ENCODE measurements at places on chromosomes 2 and 18.

DNA sequence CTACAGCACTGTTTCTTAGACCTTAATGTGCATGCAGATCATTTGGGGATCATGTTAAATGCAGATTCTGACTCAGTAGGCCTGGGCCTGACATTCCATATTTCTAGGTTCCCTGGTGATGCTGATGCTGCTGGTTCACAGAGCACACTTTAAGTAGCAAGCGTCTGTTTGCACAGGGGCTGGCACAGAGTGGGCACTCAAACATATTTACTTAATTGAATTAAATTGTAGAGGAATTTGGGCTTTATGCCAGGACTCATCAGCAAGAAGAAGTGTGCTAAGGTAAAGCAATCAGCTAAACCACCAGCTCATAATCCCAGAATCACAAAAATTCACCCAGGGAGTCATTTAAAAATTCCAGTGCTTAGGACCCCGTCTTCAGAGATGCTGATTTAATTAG lies 25.1 kb upstream of the INPP4A start:
- H3K36me3 ChIP-seq, result peaks cover 8% of the 10 kb centered on the region
- no peak overlapping the region for H3K4me3 ChIP-seq
- H3K27ac ChIP-seq, result no peak overlapping the region
- no peak for DNase-seq

DNA sequence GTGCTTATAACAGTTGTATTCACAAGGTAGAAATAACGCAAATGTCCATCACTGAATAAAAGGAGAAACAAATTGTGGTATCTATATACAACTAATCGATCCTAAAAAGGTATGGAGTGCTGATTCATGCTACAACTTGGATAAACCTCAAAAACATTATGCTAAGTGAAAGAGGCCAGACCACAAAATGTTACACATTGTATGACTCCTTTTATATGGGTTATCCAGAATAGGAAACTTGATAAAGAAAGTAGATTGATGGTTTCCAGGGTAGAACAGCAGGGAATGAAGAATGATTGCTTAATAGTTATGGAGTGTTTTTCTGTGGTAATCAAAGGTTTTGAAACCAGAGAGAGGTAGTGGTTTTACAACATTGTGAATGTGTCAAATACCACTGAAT lies 432.2 kb upstream of the TRIB2 start:
- H3K36me3 ChIP-seq, result no peaks in the 10 kb centered on the region
- H3K4me3 ChIP-seq, result no peak overlapping the region
- peaks cover 36% of the 10 kb centered on the region for H3K27me3 ChIP-seq
- DNase-seq, result no peak

DNA sequence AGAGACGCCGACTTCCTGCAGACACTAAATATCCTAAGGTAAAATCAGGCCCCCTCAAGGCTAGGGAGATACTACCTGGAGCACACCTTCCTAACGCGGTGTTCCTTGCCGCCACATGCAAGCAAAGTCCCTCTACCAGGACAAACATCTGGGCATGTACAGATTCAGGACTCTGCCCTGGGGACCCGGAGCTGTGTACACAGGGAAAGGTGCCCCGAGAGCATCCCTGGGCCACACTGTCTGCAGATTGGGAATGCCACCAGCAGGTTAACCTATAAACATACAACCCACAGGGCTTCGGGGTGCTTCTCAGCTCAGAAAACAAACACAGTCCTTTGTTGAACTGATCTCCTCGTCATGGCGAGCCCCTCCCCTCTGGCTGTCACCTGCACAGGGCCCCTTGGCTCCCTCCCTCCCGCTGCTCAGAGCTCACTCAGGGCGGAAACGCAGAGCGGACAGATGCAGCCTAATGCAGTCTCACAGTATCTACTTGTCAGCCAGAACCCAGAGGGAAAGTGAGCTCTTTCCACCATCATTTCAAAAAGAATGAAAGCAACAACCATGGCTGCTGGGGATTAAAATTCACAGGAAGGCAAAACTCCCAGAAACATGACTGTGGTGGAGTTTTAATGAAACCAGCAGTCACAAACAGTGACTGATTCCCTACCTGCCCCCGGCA lies 218.8 kb downstream of the HDAC4 start:
- no peak overlapping the region for H3K27ac ChIP-seq
- peaks cover 61% of the 10 kb centered on the region for H3K36me3 ChIP-seq
- no peak for DNase-seq
- no peak overlapping the region for H3K4me3 ChIP-seq

DNA sequence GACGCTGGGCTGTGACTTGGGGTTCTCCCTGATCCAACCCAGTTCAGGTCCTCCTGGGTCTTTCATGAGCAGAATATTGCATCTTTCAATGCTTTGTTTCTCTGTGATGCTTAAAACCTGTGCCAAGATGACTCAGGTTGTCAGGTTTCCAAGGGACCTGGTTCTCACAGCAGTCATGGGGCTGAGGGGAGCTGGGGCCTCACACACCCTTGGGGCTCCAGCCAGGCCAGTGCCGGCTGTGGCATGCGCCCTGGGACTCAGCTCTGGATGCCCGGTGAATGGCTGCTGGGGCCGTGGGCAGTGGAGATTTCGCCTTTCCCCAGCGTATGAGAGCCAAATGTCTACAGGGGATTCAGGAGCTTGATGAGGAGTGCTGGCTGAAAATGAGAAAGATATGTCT lies 29.6 kb downstream of the EDAR start:
- H3K4me1 ChIP-seq, result peaks cover 4% of the 10 kb centered on the region
- H3K36me3 ChIP-seq, result no peaks in the 10 kb centered on the region
- H3K4me3 ChIP-seq, result no peak overlapping the region
- no peak overlapping the region for H3K27ac ChIP-seq

DNA sequence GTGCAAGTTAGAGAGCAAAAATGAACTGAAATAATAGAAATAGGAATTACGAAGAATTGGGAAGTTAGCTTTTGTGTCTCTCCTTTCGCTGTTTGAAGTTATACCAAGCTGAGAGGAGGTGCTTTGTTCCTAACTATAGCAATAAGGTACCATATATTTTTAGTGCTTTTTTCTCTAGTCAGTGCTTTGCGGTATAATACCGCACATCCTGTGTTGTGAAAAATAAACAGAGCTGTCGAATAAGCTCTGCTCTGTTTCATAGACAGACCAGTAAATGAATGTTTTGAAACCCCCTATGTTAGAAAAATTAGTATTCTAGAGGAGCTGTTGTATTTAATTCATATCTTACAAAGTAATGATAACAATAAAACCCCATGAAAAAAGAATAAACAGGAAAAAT lies 130.8 kb downstream of the MAP4K4 start:
- H3K4me1 ChIP-seq, result peaks cover 61% of the 10 kb centered on the region
- no peaks in the 10 kb centered on the region for H3K27me3 ChIP-seq
- H3K27ac ChIP-seq, result no peak overlapping the region
- H3K36me3 ChIP-seq, result peaks cover 56% of the 10 kb centered on the region
- H3K4me3 ChIP-seq, result no peak overlapping the region

GRCh38 chr18:34866310-34866709 lies 156.2 kb downstream of the DTNA start:
- H3K36me3 ChIP-seq, result peaks cover 3% of the 10 kb centered on the region
- DNase-seq, result no peak
- H3K27ac ChIP-seq, result peak overlapping the region; percentile 63

- H3K27ac ChIP-seq, result no peak overlapping the region
- no peaks in the 10 kb centered on the region for H3K36me3 ChIP-seq
- DNase-seq, result no peak
- H3K27me3 ChIP-seq, result peaks cover 50% of the 10 kb centered on the region
Observed at GRCh38 chr2:120343100-120343432, 2.9 kb upstream of the INHBB start.

- no peak for DNase-seq
- peaks cover 16% of the 10 kb centered on the region for H3K27me3 ChIP-seq
- H3K36me3 ChIP-seq, result no peaks in the 10 kb centered on the region
- no peaks in the 10 kb centered on the region for H3K4me1 ChIP-seq
- no peak overlapping the region for H3K4me3 ChIP-seq
Observed at GRCh38 chr2:130300970-130301348, 41.7 kb upstream of the IMP4 start.

DNA sequence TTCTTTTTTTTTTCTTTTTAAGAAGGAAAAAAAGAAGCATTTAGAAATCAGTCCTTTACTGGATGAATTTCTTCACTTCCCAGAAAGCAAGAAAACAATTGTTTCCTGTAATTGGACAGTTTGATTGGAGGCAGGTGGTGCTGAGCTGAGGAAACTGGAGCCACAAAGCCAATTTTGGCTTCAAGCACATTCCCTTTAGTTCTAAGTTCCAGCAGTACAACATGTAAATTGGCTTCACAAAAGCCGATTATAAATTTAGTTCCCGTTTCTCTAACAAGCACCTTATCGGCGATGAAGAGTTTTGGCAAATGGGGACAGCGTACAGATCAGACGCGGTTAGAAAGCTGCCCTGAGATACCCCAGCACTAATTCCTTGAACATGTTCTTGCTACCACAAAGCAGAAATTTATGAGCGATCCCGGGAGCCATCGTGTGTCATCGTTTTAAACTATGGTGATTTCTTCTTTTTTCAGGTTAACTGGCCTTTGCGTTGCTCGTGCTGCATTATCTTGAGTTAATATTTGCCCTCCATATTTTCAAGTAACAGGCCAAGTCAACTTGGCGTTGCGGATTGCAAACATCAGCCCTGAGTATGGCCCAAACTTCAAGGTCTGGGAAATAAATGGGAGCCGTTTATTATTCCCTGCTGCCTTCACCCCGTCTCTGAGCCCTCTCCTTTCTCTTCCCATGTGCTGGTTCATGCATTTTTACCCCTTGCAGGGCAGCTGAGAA lies 190.4 kb upstream of the ID2 start:
- H3K36me3 ChIP-seq, result no peaks in the 10 kb centered on the region
- no peak overlapping the region for H3K27ac ChIP-seq
- DNase-seq, result no peak
- no peak overlapping the region for H3K4me3 ChIP-seq

DNA sequence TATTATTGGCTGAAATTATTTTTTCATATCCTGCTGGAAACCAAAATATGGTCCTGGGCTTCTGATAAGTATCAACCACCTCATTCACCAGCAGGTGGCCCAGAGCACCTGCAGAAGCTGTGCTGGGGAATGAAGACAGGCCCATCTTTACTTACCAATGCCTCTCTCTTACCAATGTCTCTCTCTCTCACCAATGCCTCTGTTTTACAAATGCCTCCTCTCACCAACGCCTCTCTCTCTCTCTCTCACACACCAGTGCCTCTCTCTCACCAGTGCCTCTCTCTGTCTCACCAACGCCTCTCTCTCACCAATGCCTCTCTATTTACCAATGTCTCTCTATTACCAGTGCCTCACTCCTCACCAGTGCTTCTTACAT lies 2.3 kb upstream of the MAL start:
- peak; percentile 46 for DNase-seq
- H3K36me3 ChIP-seq, result peaks cover 19% of the 10 kb centered on the region
- peak overlapping the region; percentile 38 for H3K4me3 ChIP-seq
- H3K27ac ChIP-seq, result peak overlapping the region; percentile 48

- no peak overlapping the region for H3K4me3 ChIP-seq
- H3K27ac ChIP-seq, result no peak overlapping the region
- no peak for DNase-seq
- no peaks in the 10 kb centered on the region for H3K36me3 ChIP-seq
- no peaks in the 10 kb centered on the region for H3K27me3 ChIP-seq
Observed at GRCh38 chr2:198114064-198114463, 309.7 kb downstream of the PLCL1 start.

GRCh38 chr2:219607931-219608330 lies 10.3 kb downstream of the STK11IP start:
- no peak overlapping the region for H3K4me3 ChIP-seq
- no peaks in the 10 kb centered on the region for H3K27me3 ChIP-seq
- no peak overlapping the region for H3K27ac ChIP-seq
- H3K36me3 ChIP-seq, result peaks cover 37% of the 10 kb centered on the region

DNA sequence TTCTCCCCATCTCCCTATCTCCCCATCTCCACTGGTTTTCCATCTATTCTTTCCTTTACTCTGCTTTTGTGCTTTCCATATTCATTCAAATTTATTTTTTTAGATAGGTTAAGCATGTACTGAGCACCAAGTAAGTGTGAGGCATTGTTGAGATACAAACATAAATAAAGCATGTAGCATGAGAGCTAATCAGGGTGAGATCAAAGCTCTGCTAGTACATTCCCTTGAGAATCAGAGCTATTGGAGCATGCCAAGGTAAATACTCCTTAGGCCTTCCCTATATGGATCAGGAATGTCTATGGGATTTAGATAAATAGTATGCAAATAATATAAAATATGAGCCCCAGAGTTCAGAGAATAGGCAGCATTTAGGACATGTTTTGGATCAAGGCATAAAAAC lies 25.3 kb downstream of the BABAM2 start:
- H3K4me1 ChIP-seq, result peaks cover 15% of the 10 kb centered on the region
- no peak overlapping the region for H3K27ac ChIP-seq
- peaks cover 32% of the 10 kb centered on the region for H3K36me3 ChIP-seq
- H3K4me3 ChIP-seq, result no peak overlapping the region
- H3K27me3 ChIP-seq, result no peaks in the 10 kb centered on the region
- no peak for DNase-seq

DNA sequence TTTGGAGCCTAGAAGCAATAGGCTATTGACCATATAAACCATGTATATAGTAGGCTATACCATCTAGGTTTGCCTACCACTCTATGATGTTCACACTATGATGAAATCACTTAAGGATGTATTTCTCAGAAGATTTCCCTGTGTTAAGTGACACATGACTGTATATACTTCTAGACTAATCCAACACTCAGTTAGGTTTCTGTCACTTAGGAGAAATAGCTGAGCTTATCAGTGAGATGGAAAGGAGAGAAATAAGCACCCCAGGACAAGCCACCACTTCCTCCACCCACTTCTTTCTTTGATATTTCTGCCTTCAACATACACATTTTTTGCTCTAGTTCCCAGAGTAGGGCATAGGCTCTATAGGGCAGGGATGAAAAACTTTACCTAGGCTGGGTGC lies 7.8 kb downstream of the PECR start:
- no peak overlapping the region for H3K4me3 ChIP-seq
- DNase-seq, result no peak
- H3K27me3 ChIP-seq, result no peaks in the 10 kb centered on the region
- peaks cover 31% of the 10 kb centered on the region for H3K36me3 ChIP-seq
- peaks cover 27% of the 10 kb centered on the region for H3K4me1 ChIP-seq

DNA sequence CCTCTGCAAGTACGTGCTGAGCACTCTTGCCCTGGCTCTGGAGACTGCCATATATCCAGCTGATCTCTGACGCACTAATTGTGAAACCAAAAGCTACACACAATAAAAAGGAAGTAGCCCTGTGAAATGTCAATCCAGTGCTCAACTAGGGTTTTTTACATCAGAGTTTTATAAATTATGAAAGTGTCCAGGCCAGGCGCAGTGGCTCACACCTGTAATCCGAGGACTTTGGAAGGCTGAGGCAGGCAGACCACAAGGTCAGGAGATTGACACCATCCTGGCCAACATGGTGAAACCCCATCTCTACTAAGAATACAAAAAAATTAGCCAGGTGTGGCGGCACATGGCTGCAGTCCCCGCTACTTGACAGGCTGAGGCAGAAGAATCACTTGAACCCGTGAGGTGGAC lies 24.5 kb upstream of the PEX13 start:
- H3K27me3 ChIP-seq, result no peaks in the 10 kb centered on the region
- no peak overlapping the region for H3K27ac ChIP-seq

- no peaks in the 10 kb centered on the region for H3K36me3 ChIP-seq
- peaks cover 38% of the 10 kb centered on the region for H3K27me3 ChIP-seq
- H3K4me1 ChIP-seq, result peaks cover 3% of the 10 kb centered on the region
- peak; percentile 72 for DNase-seq
Observed at GRCh38 chr2:70964596-70965386, 13.6 kb upstream of the ANKRD53 start.
